ENCODE measurements at places on chromosomes 12 and 14.
A peak's percentile ranks its signal among the peaks of the same experiment; 100 is the strongest.

DNA sequence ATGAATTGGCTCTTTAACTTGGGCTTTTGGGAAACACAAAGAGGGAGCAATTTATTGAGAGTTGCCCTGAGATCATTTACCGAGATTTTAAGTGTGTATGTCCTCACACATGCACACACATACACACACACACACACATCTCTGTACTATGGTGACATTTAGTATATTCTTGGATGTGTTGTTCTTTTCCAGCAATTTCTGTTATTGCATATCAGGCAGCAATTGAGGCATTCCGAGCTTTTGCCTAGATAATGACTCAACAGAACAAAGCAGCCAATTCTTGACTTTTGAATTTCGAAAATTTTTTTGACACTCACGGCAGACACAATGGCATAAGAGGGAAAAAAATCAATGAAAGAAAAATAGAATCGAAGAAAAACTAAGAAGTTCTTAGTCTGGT, 248.5 kb downstream of the DUSP6 start:
- no peak for DNase-seq

DNA sequence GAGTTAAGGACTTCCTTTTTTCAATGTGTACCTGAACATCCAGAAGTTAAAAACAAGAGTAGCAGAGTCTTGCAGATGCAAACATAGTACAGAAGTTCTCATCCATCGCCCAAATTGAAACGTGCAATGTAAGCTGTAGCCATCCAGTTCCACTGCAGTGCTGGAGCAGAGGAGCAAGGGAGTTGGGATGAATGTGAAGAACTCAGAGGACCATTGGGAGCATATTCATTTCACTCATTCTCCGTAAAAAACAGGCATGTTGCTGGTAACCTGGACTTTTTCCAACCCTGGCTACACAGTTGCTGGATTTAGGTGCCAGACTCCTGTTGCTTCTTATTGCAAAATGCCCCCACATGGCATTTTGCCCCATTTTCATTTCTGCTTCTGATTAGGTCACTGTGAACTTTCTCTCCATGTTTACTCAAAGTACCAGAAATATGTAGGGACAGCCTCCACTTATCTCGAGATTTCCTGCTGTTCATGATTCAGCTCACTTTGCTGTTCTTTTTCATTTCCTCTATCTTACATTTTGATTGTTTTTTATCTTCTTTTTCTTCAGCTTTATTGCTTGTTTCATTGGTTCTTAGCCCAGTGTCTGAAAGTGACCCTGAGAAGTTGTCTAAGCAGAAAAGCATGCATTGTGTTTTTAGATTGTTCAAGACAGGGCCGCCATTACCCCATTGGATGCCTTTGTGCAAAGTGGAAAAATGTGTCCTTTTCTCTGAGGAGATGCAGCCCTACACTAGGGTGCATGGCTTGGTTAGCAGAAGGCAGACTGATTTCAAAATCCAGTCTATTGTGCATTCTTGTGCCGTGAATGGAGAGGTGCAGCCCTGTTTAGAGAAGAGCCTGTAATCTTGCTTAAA, 109.0 kb upstream of the AMIGO2 start:
- DNase-seq: no peak

- no peak for DNase-seq
These were observed 28.3 kb upstream of the LIN7A start for GRCh38 chr12:80966001-80966400.

GRCh38 chr12:131795690-131796410, 32.3 kb upstream of the MMP17 start:
- no peak for DNase-seq

GRCh38 chr12:53710091-53710490, 17.2 kb downstream of the CALCOCO1 start:
- no peak for DNase-seq

- DNase-seq: peak; percentile 33
These were observed 17.5 kb downstream of the SLC35F4 start for GRCh38 chr14:57848353-57848752.
